CD4-positive, alpha-beta memory T cell (primary cell): ENCODE measurements at places on chromosomes 11 and 22.

- DNase-seq = no peak
These were observed 83.8 kb upstream of the CSNK2A3 start for GRCh38 chr11:11436715-11437313.

GRCh38 chr11:71451596-71452198 is 1.3 kb upstream of the NADSYN1 start:
- no peak for DNase-seq

DNA sequence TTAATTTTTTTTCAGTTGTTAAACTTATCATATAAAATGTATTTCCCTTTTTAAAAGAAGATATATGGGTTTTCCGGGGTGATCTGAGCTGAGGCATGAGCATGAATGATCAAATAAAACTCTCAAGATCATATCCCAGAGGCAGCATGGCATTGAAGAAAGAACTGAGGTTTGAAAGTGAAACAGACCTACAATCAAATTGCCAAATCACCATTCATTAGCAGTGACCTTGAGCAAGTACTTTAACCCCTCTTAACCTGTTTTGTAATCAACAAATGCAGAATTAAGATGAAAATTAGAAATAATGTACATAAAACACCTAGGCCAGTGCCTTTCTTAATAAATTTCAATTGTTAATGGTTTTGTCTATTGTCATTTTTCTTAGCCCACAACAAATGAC is 116.0 kb downstream of the RBFOX2 start:
- no peak for DNase-seq

DNA sequence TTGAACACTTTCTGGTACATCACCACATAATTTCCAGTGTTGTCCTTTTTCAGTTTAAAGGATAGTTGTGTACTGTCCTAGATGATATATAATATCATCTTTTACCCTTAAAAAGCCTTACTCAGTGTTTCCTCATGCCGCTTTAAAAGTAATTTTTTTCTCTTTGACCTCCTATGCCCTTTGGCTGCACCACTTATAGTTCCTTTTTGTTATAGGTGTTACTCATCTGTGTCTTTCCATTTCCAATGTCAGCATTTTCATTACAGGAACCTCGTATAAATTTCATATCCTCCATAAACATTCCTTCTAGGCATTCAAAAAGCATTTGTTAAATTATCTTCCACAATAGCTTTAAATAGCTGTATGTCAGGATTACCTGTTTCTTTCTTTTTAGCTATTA is 40.8 kb downstream of the USP47 start:
- no peak for DNase-seq

DNA sequence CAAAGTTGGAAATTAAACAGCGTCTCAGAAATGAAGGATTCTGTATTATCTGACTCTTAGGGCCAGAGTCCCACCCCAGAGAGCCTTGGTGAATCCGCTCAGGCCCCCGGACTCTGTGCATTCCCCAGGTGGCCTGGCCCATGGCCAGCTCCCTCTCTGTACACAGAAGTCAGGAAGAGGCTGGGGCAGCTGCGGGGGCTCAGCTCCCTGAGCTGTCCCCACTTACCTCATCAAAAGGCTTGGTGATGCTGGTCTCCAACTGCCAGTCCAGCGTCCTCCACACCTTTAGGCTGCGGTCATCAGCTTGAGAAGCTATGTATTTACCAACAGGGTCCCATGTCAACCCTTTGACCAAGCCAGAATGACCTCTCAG is 35.0 kb downstream of the HIRA start:
- DNase-seq = no peak

- DNase-seq = no peak
These were observed 411 bp downstream of the ACTN3 start for GRCh38 chr11:66546966-66547661.
